ENCODE measurements at places on chromosomes 3 and 15. TPM values are rescaled to one million over a fixed set of nuclear protein-coding genes. Genes with fewer than 3 reads are reported as not detected.

Gene STAC
- total RNA-seq = not detected

Gene HHATL
- not detected for total RNA-seq

Gene MESP2
- total RNA-seq = not detected

Gene ZPLD1
- not detected for total RNA-seq

GRCh38 chr3:82281205-82281604, 519.8 kb upstream of the GBE1 start:
- no peak overlapping the region for H3K4me3 ChIP-seq
- no peaks in the 10 kb centered on the region for H3K4me1 ChIP-seq
- no peak for DNase-seq
- H3K36me3 ChIP-seq = no peaks in the 10 kb centered on the region

GRCh38 chr15:61871926-61872522, 188.2 kb downstream of the VPS13C start:
- no peaks in the 10 kb centered on the region for H3K4me1 ChIP-seq
- H3K36me3 ChIP-seq = peaks cover 25% of the 10 kb centered on the region
- H3K27ac ChIP-seq = no peak overlapping the region
- H3K4me3 ChIP-seq = no peak overlapping the region

GRCh38 chr3:153673853-153674252, 447.3 kb upstream of the ARHGEF26 start:
- H3K36me3 ChIP-seq = no peaks in the 10 kb centered on the region
- no peak overlapping the region for H3K27ac ChIP-seq
- H3K4me3 ChIP-seq = no peak overlapping the region
- H3K4me1 ChIP-seq = peaks cover 9% of the 10 kb centered on the region
- no peaks in the 10 kb centered on the region for H3K27me3 ChIP-seq

GRCh38 chr15:61974759-61975158, 85.5 kb downstream of the VPS13C start:
- peaks cover 50% of the 10 kb centered on the region for H3K36me3 ChIP-seq
- H3K27me3 ChIP-seq = no peaks in the 10 kb centered on the region
- peaks cover 10% of the 10 kb centered on the region for H3K4me1 ChIP-seq
- H3K4me3 ChIP-seq = no peak overlapping the region

- no peaks in the 10 kb centered on the region for H3K27me3 ChIP-seq
- peaks cover 18% of the 10 kb centered on the region for H3K4me1 ChIP-seq
- no peak for DNase-seq
- H3K4me3 ChIP-seq = no peak overlapping the region
- peaks cover 66% of the 10 kb centered on the region for H3K36me3 ChIP-seq
Observed at GRCh38 chr15:90982135-90982534, 12.2 kb downstream of the PRC1 start.

DNA sequence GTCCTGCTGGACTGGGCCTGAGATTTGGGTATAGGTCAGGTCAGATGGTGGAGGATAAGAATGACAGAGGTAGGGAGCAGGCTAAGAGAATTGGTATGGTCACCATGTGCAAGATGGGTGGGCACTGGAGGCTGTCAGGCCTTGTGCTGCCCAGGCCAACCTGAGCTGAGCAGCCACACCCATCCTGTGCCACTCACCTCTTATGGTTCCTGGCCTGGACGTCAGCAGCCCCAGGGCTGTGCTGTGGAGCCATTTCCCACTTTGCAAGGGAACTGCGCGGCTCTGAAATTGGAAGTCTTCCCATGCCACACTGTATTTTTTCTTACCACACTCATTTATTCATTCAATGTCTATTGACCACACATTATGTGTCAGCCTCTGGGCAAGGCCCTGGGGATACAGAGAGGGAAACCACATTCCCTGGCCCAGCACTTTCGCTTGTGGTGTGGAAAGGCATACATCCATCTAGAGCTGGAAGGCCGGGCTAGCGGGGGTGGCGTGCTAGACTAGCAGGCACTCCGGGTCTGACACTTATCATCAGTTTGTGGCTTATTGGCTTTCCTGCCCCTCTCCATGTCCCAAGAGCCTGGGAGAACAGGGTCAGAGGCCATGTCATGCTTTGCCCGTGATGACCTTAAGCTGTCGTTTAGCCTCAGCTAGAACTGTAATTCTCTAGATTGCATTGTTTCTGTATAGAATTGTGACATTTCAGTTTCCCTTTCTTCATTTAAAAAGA, 51.1 kb upstream of the POLG start:
- H3K27me3 ChIP-seq = peaks cover 22% of the 10 kb centered on the region
- no peak overlapping the region for H3K27ac ChIP-seq
- no peak for DNase-seq
- no peaks in the 10 kb centered on the region for H3K4me1 ChIP-seq
- H3K4me3 ChIP-seq = no peak overlapping the region

GRCh38 chr15:48722764-48723661, 77.5 kb upstream of the FBN1 start:
- no peaks in the 10 kb centered on the region for H3K27me3 ChIP-seq
- peaks cover 20% of the 10 kb centered on the region for H3K36me3 ChIP-seq
- DNase-seq = no peak
- H3K4me3 ChIP-seq = no peak overlapping the region

GRCh38 chr3:20401253-20401652, 215.2 kb upstream of the SGO1 start:
- no peak overlapping the region for H3K27ac ChIP-seq
- H3K36me3 ChIP-seq = no peaks in the 10 kb centered on the region
- no peak for DNase-seq
- no peaks in the 10 kb centered on the region for H3K4me1 ChIP-seq

GRCh38 chr3:197006446-197006845, 23.2 kb downstream of the MELTF start:
- no peaks in the 10 kb centered on the region for H3K36me3 ChIP-seq
- no peak for DNase-seq
- H3K27ac ChIP-seq = no peak overlapping the region
- no peak overlapping the region for H3K4me3 ChIP-seq

GRCh38 chr15:88341006-88341405, 84.5 kb upstream of the NTRK3 start:
- no peaks in the 10 kb centered on the region for H3K36me3 ChIP-seq
- no peak overlapping the region for H3K27ac ChIP-seq
- no peak overlapping the region for H3K4me3 ChIP-seq
- DNase-seq = no peak
- H3K4me1 ChIP-seq = no peaks in the 10 kb centered on the region

DNA sequence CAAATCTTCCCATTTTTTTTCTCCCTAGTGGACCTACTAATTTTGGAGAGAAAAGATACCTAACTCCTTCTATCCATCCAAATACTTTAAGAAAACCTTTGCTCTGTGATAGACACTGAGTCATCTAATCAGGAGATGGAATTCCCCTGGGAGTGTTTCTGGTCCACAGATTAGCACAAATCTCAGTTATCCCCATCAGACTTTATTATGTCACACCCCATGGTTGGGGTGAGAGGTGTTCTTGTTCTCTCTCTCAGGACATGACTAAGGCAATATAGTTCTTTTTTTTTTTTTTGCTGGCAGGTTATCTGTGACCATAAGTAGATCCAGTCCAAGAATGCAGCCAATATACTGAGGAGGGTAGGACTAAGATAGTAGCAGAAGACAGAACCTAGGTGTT, 15.8 kb downstream of the SLC9A9 start:
- no peak for DNase-seq
- H3K36me3 ChIP-seq = peaks cover 6% of the 10 kb centered on the region
- H3K27me3 ChIP-seq = no peaks in the 10 kb centered on the region
- peaks cover 48% of the 10 kb centered on the region for H3K4me1 ChIP-seq
- H3K4me3 ChIP-seq = no peak overlapping the region
